ENCODE measurements at places on chromosomes 12 and 14.

- no peak for DNase-seq
Measured at GRCh38 chr12:23729359-23729758, 220.1 kb downstream of the SOX5 start.

DNA sequence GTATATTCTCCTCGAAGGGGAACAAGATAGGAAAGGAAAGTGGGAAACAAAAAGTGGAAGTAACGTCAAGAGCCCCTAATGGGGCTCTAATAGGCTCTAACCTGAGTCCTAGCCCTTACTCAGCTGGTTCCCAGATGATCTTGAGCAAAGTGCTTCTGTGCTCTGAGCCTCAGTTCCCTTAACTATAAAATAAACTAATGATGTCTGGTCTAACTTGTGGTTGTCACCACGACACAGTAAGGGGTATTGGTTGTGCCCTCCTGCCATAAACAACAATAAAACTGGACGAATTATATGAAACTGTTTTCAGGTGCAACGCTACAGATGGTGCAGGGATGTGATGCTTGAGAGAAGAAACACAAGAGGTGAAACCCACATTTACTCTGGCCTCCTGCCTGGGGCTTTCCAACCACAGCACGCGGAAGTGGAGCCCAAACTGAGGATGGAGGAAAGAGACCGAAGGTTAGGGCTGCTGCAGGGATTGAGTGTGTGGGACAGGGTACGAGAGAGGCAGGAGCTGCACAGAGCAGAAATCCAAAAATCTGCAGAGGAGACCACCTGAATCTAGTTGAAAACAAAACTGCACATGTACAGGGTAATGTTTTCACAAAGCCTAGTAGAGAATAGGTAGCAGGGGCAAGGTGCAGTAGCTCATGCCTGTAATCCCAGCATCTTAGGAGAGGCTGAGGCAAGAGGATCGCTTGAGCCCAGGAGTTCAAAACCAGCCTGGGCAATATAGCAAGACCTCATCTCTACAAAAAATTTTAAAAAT is 45.6 kb upstream of the BCL2L14 start:
- DNase-seq = no peak

GRCh38 chr12:27460471-27460978 is 14.0 kb downstream of the SMCO2 start:
- DNase-seq = peak; percentile 26

DNA sequence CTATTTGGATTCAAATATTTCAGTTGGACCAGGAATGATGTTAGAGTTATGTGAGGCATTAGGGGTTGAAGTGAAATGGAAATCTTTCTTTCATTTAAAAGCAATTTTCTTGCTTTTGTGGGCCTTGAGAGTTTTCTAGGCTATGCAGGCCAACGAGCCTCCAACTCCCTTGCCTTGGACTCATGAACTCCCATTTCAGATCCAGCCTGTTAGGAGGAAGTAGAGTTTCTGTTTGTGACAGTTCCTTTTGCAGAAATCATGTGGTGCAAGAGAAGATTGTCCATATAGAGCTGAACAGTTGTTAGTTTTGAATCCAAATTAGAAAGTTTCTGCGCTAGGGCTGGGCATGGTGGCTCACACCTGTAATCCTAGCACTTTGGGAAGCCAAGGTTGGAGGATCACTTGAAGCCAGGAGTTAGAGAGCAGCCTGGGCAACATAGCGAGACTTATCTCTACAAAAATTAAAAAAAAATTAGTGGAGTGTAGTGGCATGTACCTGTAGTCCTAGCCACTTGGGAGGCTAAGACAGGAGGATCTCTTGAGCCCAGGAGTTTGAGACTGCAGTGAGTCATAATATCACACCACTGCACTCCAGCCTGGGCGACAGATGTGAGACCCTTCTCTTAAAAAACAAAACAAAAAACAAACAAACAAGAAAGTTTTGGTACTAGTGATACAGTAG is 47.3 kb upstream of the MED13L start:
- no peak for DNase-seq

- DNase-seq = peak; percentile 9
Measured at GRCh38 chr14:50666772-50667683, 1.1 kb downstream of the SAV1 start.

DNA sequence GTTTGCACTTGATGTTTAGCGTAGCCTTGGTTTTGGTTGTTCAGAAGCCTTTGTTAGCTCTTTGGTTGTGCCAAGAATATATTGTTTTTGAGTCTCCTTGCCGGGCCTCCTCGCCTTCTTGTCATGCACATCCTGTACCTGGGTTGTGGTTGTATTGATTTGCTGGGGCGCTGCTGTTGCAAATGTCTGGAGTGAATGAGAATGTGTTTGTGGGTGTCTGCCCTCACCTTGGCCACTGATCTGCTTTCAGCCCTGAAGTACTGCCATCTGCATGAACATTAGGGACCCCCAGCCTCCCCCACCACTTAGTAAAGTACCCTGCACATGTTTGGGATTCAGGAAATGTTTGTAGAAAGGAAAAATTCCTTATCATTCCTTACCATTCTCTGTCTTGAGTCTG is 16.5 kb downstream of the PRKCH start:
- DNase-seq = no peak

DNA sequence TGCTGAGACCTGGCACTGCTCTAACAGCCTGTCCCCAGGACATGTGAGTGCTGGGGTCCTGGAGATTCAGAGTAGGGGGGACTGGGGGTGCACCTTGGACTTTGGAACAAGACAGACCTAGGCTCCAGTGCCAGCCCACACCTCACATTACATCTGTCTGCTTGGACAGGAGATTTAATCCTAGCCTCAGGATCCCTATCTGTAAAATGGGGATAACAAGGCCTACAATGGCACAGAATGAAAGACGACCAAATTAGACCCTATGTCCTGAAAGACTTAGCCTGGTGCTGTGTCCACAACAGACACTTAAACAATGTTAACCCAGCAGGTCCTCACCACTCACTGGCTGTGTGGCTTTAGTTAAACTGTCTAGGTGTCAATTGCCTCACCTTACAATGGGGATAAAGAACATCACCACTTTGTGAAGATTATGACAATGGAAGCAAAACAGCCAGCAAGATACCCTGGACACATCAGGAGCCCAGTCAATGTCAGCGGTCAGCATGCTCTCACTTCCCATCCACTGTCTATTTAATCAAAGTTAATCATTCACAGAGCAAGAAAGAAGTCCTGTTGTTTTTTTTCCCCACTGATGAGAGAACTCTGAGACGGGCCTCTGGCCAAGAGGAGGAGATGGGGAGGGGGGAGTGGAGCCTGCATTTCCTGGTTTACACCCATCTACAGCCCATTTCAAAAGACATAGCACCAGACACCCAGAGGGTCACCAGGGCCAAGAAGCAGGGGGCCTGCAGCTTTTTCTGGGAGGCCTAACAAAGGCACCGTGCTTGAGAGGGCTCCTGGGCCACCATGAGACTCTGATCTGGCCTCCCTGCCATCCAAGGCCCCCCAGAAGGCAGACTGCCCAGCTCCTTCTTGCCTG is 40.6 kb downstream of the ACTN1 start:
- no peak for DNase-seq

GRCh38 chr14:22900081-22900799 is 17.2 kb downstream of the REM2 start:
- no peak for DNase-seq

GRCh38 chr12:28497889-28498411 is 307.7 kb downstream of the CCDC91 start:
- DNase-seq = no peak

DNA sequence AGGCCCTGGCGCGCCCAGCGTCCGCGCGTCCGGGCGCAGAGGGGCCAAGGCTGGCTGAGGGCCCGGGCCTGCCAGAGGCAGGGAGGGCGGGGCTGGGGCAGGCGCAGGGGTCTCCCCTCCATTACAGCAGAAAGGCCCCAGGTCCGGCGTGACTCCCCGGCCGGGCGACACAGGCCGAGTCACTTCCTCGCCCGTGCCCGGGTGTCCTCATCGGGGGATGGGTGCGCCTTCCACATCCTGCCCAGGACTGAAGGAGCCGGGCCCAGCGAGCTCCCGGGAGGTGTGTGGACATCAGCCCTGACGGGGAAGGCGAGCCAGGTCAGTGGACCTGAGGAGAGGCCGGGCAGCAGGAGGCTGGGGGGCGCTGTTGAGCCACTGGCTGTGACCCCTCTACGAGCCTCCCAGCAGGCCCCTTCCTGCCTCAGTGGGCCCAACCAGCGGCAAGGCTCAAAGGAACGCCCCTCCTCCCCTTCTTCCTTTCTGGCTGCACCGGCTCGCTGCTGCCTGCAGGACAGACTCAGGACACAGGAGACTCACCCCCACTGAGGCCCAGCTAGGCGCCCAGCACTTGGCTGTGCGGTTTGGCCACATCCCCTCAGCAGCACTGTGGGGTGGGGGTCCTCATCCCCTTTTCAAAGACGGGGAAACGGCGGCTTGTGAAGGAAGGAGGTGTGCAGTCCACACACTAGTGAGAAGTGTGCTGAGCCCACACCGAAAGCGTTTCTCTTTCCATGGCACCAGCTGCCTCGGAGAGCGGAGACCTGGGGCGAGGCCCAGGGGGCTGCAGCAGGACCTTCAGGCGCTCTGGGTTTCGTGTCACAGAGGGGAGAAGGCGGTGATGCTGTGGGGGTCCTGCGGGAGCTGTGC is 606 bp downstream of the TNFAIP2 start:
- DNase-seq = no peak

GRCh38 chr12:77882709-77883108 is 52.0 kb downstream of the NAV3 start:
- no peak for DNase-seq

DNA sequence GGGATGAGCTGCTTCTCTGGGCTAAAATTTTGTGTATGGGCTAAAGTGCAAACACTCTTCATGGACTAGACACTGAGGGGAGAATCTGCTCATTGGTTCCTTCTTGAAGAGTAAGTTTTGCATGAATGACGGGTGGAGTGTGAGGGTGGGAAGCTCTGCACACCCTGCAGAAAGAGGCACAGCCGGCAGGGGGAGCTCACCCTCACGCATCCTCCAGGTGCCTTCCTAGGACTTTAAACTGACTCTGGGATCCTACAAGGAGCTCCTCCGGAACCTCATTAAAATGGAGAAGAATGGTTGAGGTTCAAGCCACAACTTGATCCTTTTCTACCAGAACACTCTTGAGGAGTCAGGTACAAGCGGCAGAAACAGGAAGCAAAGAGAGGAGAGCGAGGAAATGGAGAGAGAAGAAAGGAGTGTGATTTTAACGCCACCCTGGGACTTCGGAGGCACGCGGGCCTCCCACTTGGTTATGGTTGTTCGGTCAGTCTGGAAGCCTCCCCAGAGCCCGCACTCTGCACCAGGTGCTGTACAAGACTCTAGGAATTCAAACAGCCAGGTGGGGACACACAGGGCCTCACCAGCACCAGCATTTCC is 87.5 kb downstream of the SETD3 start:
- DNase-seq = no peak

GRCh38 chr12:103884316-103884715 is 43.3 kb upstream of the NT5DC3 start:
- DNase-seq = no peak

DNA sequence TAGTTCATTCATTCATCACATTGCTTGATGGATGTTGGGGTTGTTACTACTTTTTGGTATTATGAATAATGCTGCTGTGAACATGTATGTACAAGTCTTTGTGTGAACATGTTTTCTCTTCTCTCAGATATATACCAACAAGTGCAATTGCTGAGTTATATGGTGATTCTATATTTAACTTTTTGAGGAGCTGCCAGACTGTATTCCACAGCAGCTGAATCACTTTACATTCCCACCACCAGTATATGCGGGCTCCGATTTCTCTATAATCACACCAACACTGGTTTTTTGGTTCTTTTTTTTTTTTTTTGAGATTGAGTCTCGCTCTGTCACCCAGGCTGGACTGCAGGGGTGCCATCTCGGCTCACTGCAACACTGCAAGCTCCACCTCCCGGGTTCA is 22.2 kb upstream of the PLEKHG6 start:
- DNase-seq = no peak

GRCh38 chr12:119171291-119171690 is 7.4 kb upstream of the HSPB8 start:
- no peak for DNase-seq

GRCh38 chr12:96720363-96720705 is 186.7 kb upstream of the NEDD1 start:
- DNase-seq = no peak

DNA sequence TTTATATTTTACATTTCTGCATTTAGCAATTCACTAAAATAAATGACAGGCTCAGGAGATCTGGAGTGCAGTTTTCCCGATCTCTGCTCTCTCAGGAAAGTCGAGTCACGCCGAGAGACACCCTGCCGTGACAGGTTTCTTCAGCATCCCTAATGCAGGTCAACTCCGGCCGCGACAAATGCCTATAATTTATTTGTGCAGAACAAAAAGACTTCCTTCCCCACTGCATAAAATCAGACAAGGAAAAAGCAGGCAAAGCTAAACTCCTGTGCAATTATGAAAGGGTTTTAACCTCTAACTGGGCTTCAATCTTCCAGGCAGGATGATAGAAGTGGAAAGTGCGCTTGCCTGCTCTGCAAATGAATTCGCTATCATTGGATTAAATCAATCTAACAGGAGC is 28.1 kb downstream of the SPRING1 start:
- DNase-seq = no peak

GRCh38 chr12:108375986-108376663 is 37.0 kb upstream of the CMKLR1 start:
- no peak for DNase-seq

- DNase-seq = no peak
Measured at GRCh38 chr14:81565441-81566290, 32.0 kb upstream of the SEL1L start.

- DNase-seq = no peak
Measured at GRCh38 chr12:69588527-69588926, 3.3 kb downstream of the CCT2 start.

DNA sequence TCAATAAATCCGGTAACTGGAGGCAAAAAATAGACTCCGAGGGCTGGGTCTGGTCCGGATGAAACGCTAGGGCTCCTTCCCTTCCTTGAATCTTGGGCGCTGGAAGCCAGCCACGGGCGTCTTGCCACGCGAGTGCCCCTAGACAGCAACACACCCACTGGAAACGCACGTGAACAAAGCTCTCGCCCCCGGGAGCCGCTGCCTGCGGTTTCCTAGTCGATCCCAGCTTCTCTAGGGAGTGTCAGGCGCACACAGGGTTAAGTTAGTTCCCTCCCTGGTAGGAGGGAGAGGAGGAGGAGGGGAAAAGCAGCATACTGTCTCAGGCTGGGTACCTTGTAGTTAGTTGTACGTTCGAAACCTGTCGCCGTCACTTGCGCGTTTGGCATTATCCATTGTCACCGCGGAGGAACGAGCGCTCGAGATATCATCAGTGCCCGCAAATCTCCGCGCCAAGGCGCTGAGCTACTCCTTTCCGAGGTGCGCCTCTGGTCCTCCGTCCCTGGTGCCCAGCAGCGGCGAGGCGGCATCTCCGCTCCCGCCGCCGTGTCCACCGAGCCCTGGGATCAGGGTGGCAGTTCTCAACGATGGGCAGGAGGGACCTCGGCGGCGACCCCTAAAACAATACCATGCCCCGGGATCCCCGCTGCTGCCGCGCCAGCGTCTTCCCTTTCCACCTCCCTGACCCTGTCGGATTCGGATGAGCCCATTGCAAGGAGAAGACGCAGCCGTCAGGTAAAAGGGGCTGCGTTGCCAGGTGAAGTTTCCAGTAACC is at the start of gene FLRT2:
Gene FLRT2, plus strand, starts transcription at position 342 of the 772 bp plus-strand sequence. CDS start 91,371 bp downstream, outside the sequence.
- DNase-seq = no peak

- no peak for DNase-seq
Measured at GRCh38 chr14:89465876-89466275, 48.8 kb upstream of the FOXN3 start.

- DNase-seq = no peak
Measured at GRCh38 chr14:82490397-82490796, 956.7 kb upstream of the SEL1L start.
